ENCODE measurements at places on chromosomes 3 and 15.

DNA sequence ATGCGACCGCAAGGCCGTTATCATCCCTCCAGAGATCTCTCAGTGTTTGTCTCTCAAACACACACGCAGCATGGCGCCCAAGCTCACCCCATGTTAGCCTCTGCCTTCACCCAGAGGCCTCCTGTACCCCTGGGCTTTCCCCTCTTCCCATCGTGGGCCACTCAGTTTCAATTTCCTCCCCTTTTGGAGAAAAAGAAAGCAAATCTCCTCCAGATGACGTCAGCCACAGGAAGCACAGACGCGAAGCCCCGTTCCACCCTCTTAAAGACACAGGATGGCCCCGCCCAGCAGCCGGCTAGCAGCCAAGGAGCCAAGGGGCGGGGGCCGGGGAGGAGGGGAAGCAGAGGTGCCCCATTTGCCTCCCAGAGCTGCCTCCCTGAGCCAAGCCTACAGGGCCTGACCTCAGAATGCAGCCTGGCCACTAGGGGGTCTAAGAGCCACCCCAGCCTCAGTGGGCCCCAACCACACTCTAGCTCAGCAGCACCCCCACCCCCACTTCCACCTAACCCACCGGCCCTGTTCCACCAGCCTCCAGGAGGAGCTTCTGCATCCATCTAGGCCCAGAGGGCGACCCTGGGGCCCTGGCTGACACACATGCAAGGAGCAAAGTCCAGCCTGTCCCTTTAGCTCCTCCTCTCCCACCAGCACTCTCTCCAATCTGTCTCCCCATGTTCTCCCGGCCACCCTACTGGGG, 26.5 kb downstream of the ATRIP start:
- DNase-seq, result peak; percentile 81

DNA sequence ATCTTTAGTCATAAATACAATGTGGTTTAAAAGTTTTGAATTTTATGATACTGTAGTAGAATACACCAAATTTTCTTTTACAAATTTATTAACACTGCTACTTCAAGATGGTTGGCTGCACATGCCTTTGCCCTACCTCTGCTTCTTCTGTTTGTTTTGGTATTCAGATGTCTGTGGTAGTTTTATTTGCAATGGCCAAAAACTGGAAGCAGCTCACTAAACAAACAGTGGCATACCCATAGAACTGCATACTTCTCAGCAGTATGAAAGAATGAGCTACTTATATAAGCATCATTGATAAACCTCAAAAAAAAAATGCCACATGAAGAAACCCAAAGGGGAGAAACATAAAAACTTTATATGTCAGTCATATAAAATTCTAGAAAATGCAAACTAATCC, 19.5 kb downstream of the ARIH2 start:
- no peak for DNase-seq

- no peak for DNase-seq
Measured at GRCh38 chr3:102206511-102207031, 228.2 kb upstream of the ZPLD1 start.

DNA sequence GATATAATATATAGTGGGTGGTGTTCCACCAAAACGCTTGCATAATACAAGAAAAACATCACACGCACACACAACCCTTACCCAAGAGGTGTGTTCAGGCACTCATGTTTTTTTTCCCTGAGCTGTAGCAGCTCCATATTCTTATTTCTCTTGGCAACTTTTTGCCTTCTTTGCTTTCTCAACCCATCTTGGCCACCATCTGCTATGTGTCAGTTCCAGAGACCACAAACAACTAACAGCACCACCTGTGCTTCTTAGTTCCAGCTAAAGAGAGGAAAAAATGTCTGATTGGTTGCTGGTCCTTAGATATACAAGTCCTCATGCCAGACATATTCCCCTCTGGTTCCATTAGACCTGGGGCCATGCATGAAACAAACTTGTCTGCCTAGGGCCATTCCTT, 11.9 kb downstream of the ACTC1 start:
- no peak for DNase-seq

GRCh38 chr15:64730151-64730550, 45.2 kb downstream of the RBPMS2 start:
- no peak for DNase-seq

DNA sequence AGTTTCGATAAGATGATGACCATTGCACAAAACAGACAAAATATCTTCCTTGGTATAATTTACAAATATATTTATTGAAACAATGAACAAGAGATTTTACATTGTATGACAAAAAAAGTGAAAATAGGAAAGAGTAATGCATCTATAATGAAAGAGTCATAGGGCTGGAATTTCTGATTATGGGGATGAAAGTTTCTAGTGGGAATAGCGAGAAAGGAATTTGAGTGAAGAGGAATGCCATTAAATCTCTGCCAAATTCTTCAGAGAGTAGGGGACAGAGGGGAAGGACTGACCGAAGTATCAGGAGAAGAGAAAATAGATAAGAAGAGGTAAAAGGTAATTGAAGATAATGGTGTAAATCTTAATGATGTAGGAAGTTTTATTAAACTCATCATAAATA, 125.4 kb downstream of the VGLL3 start:
- DNase-seq, result no peak

GRCh38 chr15:75211436-75212199, 9.9 kb downstream of the C15orf39 start:
- no peak for DNase-seq

DNA sequence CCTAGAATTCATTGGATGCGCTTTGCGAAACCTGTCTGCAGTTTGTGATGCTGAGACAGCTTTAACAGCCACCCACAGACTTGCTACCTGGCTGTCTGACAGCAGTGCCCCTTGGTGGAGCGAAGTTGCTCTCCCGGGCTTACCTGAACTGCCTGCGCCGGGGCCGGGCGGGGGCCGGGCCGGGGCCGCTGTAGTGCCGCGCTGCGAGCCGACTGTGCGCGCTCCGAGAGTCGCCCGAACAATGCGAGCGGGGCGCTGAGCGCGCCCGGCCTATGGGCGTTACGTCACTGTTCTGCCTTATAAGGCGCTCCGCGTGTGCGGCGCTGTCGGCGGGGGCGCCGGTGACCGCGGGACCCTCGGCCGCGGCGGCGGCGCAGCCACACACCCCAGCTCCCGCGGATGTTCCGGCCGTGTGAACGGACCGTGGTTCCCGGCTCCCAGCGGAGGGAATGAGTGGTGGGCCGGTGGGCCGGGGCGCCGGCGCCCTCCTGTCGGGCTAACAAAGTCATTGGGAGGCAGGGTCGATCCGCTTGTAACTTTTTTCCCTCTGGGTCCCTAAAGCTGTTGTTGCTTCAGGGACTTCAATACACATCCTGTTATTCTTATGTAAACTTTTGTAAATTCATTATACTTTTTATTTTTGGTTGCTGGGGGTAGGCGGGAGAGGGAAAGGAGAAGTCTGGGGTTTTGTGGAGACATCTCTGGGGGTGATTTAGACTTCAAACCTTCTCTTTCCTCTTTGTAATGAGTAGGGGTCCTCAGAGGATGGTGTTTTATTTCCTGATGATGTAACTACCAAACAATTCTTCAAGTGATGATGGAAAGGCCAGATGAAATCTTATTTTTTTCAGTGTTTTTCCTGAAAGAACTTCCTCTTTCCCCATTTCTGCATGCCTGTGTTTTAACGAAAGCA, 58.5 kb downstream of the CMSS1 start:
- DNase-seq, result peak; percentile 89

DNA sequence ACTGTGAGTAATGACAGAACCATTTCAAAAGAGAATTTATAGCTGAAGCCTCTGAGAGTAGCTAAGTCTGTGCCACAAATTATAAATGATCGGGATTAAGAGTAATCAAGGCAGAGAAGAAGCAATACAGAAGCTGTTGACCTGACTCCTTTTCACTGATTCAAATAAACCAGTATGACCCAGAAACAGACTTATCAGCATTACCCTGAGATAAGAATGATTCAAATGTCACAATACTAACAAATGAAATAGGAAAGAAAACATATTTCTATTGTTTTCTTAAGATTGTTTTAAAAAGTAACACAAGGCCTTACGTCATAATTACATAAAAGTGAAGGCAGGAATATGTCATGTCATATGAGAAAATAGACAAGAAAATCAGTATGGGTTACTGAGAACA, 1534.6 kb downstream of the SI start:
- no peak for DNase-seq
